Activated CD8-positive, alpha-beta memory T cell treated with anti-CD3 and anti-CD28 coated beads, Interleukin-2, amount 50 U/mL, for 4 hours (primary cell): ENCODE measurements at places on chromosomes 7 and 10.

DNA sequence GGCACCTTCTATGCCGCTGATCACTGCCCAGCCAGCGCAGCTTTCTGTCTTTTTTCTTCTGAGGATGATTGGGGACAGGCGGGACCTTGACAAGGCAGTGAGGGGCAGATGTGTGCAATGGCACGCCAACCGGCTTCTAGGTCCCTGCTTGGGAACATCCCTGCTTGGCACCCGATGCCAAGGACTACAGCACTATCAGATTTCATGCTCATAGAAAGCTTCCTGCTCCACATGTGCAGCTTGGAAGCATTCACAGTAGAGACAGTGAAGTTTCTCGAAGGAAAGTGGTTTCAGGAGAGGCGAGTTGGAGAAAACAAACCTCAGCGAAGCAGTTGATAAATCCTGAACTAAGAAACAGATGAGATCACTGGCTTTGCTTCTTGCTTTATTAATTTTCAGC, 267.5 kb upstream of the HABP2 start:
- no peak for DNase-seq

DNA sequence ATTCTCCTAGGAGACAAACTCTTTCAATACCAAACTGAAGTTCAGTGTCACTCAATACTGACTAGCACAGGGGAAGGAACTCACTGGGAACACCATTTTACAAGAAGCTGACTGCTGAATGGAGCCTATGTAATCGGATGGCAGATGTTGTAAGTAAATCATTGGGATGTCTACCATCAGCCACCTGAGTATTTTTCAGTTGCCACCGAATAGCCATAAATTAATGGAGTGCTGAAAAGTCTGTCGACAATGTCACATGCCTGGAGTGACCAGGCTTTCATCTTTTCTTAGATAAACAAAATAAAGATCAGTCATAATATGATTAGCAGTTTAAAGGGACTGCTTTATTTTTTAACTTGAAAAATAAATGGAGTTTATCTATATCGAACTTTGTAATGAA, 145.9 kb upstream of the SEMA3E start:
- no peak for DNase-seq

DNA sequence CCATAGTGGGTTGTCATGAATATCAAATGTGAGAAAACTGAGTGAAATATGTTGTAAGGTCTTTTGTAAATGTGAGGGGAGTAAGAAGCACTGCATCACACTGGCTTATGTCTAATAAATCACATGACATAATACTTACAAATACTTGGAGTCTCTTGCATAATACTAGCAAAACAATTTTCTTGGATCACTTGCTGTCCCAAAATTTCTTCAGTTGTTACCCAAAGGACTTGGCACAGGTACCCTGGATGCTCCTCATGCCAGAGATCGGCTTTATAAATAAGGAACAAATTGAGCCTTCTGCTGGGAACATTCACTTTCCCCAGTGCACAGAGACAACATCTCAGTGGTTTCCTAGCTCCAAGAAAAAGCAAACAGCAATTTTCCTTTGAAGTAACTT, 5.0 kb upstream of the LRIT2 start:
- DNase-seq: no peak

DNA sequence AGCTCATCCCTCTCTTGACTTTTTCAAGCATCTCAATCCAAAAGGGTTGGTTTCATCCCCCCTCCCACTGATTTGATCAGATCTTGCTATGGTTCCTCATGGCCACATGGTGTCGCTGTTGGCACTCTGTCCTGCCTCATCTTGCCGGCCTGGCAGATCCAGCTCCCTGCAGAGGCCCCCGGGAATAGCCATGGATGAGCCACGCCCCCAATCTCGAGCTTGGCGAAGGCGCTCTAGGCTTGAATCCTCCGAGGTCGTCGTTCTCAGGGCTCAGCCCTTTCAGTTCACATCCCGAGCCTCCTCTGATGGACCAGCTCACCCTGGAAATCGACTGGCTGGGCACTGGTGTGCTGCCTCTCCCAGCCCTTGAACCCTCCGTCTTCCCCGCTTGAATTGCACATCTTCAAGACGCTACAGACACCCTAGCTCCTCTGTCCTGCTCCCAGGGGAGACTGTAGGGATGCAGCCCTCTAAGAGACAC, 628.7 kb downstream of the TYW1 start:
- no peak for DNase-seq

DNA sequence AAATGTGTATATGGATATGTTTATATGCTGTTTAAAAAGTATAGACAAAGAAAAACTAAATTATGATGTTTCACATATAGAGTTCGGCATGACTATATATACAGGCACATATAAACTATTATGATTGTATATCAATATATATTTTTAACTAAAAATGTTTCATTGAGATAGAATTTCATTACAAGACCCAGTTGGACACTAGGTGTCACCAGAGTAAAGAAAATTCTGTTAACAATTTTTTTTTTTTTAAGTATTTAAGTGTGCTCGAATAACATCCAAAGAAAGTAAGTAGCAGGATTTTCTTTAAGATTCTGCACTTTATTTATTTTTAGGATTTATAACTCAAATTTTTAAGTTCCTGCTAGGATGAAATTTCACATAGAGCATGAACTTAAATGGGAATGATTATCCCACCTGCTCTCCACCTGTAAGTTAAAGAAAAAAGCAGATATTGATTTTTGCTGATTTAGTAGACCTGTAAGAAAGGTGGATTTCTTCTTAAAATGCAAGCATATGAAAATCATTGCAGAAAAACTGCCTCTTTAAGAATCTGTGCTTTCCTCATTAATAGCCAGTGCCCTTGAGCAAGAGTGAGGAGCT, 961.5 kb downstream of the PCDH15 start:
- no peak for DNase-seq

- no peak for DNase-seq
Measured at GRCh38 chr7:37310327-37311080, 138.2 kb downstream of the ELMO1 start.

GRCh38 chr10:84415539-84416244, 87.3 kb downstream of the CCSER2 start:
- no peak for DNase-seq

GRCh38 chr10:75959912-75960311, 528.5 kb downstream of the LRMDA start:
- no peak for DNase-seq

GRCh38 chr7:9937944-9938631, 1035.6 kb upstream of the PHF14 start:
- DNase-seq: no peak

DNA sequence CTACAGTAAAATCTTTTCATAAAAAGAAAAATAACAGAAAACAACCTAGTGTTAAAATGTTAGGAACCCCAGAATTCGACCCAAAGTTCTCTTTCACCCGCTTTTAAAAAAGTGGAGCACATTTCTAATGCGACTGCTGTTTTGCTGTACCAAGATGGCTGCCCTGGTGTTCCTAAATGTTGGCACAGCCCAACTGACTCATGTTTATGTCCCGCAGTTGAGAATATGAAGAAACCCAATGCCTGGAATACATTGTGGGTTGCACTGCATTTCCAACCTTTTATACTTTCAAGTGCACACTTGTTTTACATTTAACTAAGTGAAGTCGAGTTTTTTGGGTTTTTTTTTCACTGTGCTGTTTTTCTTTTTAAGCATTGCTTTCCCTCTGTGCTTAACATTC, 944 bp downstream of the STEAP1B start:
- DNase-seq: no peak

GRCh38 chr7:24158975-24159374, 125.0 kb upstream of the NPY start:
- no peak for DNase-seq

DNA sequence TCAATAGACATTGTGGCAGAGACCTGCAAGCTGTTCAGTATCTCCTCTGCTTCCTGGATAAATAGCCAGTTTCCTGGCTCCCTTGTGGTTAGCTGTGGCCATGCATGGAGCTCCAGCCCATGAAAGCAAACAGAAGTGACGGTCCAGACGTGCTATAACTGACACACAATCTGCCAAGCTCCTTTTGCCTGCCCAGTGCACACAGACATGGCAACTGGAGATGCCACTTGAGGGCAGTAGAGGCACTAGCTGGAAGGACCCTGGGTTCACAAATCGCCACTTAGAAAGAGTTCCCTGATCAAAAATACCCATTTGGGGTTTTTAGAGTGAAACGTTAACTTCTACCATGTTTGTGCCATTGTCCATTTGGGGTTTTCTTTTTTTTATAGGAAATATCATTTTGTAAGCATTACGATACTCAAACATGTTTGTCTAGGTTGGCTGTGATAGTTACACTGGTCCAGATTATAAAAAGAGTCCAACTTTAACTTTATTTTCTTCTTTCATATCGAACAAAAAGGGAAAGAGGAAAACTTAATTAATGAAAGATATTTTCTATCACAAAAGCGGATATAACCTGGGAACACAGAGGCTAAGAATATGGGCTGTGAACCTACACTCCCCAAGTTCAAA, 31.3 kb downstream of the KIN start:
- no peak for DNase-seq

GRCh38 chr10:87585565-87586514, 73.8 kb upstream of the PAPSS2 start:
- no peak for DNase-seq

- DNase-seq: no peak
Measured at GRCh38 chr10:113609704-113610108, 54.1 kb downstream of the NRAP start.
